ENCODE measurements at places on chromosomes 11 and 22. TPM values are rescaled to one million over a fixed set of nuclear protein-coding genes. Genes with fewer than 3 reads are reported as not detected.

MAJIN gene
- total RNA-seq: not detected

SYT9 gene
- 0.15 TPM for total RNA-seq

RASD2 gene
- 0.61 TPM for total RNA-seq

LMF2 gene
- 47.9 TPM for total RNA-seq

GLYATL1 gene
- not detected for total RNA-seq

OR52R1 gene
- total RNA-seq: not detected

AGBL2 gene
- total RNA-seq: 1.0 TPM

RASSF10 gene
- 0.75 TPM for total RNA-seq

All from A549 treated with dexamethasone at 1 μM for 4 hours (cell line).